Activated naive CD8-positive, alpha-beta T cell treated with anti-CD3 and anti-CD28 coated beads, Interleukin-2, amount 10 ng/mL, durations not matched to agents 7 days and 5 days (primary cell): ENCODE measurements at places on chromosomes 13 and 19. TPM values are rescaled to one million over a fixed set of nuclear protein-coding genes. Genes with fewer than 3 reads are reported as not detected.

GRCh38 chr19:36688058-36688457 lies 646 bp downstream of the ZNF567 start:
- H3K27ac ChIP-seq = peak overlapping the region; percentile 94
- H3K27me3 ChIP-seq = no peaks in the 10 kb centered on the region
- DNase-seq = no peak
- peak overlapping the region; percentile 99 for H3K4me3 ChIP-seq

GRCh38 chr19:2574478-2574931 lies 98.6 kb downstream of the GADD45B start:
- peaks cover 6% of the 10 kb centered on the region for H3K4me1 ChIP-seq
- DNase-seq = no peak
- H3K4me3 ChIP-seq = no peak overlapping the region
- H3K36me3 ChIP-seq = peaks cover 6% of the 10 kb centered on the region
- no peaks in the 10 kb centered on the region for H3K27me3 ChIP-seq

GRCh38 chr19:47315125-47315821 lies 5.6 kb downstream of the C5AR1 start:
- H3K36me3 ChIP-seq = no peaks in the 10 kb centered on the region
- H3K27me3 ChIP-seq = peaks cover 3% of the 10 kb centered on the region
- H3K4me3 ChIP-seq = no peak overlapping the region
- no peak overlapping the region for H3K27ac ChIP-seq
- no peak for DNase-seq
- no peaks in the 10 kb centered on the region for H3K4me1 ChIP-seq

The SMARCA4 gene
- 99.9 TPM for total RNA-seq

The IZUMO2 gene
- not detected for total RNA-seq
